ENCODE measurements at places on chromosomes 11 and 22.

DNA sequence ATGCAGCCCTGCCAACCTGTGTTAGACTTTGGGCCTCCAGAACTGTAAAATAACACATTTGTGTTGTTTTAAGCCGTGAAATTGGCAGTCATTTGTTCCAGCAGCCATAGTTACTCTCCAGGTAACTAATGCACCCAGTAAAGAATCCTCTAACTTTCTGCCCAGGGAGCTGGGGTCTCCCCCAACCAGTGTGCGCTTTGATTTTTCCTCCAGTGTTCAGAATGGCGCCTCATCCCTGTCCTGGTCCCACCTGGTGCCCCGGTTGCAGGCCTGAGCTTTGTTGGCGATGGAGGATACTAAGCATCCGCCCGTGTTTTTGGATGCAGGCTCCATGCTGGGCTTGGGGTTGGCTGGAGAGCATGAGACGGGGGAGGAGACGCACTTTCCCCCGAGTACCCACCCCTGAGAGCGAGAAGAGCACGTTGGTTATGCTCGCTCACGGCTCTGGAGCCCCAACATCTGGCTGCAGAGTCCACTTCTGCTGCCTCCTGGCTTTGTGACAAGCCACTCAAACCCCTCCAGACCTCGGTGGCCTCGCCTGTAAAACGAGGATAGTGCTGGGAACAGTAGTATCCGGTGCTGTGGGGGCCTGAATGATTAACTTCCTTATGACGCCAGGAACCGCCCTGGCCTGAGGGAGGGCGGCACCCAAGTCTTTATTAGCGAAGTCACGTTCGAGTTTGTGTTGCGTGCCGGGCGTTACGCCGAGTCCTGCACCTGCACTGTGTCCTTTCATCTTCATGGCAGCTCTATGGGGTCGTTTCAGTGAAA, 25.8 kb downstream of the MRGPRD start:
- no peak for DNase-seq

DNA sequence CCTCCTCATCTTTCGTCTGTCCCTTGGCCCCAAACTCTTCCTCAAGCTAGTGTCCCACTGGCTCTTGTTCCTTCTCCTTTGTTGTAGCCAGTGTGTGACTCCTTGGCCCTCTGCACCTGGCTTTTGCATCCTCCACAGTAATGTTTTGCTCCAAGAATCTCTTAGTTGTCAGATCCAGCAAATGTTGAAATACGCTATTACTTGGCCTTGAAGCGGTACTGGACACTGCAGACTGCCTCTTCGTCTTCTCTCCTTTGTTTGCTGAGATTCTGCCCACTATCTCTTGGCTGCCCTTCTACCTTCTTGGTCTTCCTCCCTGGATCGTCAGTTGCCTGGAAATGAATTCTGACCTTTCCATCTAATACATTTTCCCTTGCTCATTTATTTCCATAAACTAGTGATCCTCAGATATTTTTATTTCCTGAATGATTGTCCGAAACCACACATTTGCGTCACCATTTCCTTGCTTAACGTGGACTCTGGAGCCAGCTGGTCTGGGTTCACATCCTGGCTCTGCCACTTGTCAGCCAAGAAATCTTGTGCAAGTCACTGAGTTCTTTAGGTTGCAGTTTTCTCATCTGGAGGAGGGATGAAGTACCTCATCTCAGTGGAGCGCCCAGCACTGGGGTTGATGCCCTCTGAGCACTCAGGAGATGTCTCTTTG, 113.6 kb downstream of the LDLRAD3 start:
- DNase-seq: no peak

- DNase-seq: no peak
Observed at GRCh38 chr11:46493791-46494190, 100.0 kb downstream of the AMBRA1 start.

GRCh38 chr11:123525097-123525496, 95.0 kb downstream of the GRAMD1B start:
- no peak for DNase-seq

DNA sequence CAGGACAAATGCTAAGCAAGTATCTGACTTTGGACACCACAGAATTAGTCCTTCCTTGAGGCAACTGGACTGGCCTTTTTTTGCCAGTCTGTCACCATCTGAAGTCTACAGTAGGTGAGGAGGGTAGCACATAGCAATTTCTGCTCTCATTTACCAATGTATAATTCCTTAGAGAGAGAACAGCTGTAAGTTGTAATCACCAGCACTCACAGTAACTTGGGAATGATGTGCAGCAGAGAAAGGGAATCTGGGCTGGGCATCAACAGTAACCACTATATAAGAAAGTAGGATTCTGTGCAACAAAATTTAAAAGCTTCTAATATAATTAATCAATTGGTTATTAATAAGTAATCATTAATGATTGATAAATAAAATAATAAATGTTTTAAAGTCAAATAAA, 86.3 kb upstream of the FAT3 start:
- DNase-seq: no peak

DNA sequence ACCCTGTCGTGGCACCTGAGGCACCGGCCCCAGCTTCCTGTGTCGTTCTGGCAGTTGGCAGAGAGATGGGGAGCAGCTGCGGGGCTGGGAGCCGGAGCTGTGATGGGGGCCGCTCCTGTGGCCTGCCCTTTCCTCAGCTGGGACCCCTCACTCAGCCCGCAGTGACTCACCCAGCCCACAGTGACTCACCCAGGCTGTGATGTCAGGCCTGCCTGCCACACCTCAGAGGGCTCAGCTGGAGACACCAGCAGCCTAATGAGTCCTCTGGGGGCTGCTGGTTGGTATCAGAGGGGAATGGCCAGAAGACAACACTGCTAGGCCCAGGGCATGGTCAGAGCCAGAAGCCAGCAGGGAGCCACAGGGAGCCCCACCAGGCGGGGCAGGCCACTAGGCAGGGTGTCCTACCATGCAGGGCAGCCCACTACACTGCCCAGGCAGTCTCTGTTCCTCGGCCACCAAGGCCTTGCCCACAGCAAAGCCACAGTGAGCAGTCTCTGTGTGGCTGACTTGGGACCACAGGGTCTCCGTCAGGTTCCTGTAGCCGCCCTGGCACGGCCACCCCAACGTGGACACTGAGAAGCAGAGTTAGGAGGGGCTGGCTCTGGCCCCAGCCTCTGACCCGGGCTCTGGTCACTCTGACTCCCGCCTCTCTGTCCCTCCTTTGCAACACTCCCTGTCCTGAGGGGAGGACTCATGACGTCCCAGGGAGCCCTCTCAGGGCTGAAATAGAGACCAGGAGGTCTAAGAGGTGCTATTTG, 4.2 kb upstream of the FXYD2 start:
- DNase-seq: no peak

GRCh38 chr11:82038154-82038553, 695.5 kb downstream of the FAM181B start:
- no peak for DNase-seq

DNA sequence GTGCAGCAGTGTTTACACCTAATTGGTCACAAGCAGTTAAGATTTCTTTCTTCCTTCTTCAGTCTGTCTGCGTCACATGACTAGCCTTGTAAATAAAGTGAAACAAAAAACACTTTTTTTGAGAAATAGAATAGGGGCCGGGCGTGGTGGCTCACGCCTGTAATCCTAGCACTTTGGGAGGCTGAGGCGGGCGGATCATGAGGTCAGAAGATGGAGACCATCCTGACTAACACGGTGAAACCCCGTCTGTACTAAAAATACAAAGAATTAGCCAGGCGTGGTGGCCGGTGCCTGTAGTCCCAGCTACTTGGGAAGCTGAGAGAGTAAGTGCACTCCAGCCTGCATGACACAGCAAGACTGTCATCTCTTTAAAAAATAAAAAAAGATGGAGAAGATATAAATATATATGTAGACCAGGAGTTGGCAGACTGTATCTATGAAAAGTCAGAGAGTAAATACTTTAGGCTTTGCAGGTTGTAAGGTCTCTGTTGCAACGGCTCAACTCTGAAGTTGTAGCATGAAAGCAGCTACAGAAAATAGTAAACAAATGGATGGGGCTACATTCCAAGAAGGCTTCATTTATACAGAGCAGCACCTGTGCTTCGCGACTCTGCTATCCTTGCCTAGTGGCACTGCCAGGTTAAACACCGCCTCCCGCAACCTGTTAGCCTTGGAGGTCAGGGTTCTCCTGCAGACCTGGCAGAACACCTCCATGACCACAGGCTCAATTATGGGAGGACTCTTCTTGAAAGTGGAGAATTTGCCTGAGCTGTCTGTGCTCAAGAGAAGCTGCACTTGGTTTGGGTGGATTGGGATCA, 55.9 kb downstream of the PPP6R2 start:
- DNase-seq: no peak

DNA sequence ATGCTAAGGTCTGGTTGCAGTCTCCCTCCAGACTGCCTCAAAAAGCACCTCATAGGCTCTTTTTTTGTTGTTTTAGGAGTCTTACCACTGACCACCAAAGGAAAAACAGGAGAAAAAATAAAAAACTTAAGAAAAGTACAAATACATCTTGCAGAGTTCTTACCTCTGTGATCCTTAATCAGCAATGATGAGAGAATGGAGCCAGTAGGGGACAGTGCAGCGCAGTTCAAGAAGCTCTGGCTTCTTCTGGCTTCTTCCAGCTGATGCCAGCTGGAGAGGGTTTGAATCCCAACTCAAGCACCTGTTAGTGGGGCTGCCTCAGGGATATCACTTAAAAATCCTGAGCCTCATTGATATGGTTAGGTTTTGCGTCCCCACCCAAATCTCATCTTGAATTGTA, 223.3 kb upstream of the ISX start:
- DNase-seq: no peak

- DNase-seq: no peak
Observed at GRCh38 chr22:17951315-17951714, 73.0 kb downstream of the MICAL3 start.

- no peak for DNase-seq
Observed at GRCh38 chr11:76391021-76391420, 9.9 kb downstream of the GVQW3 start.

GRCh38 chr22:19578180-19579004, 54.2 kb upstream of the CLDN5 start:
- DNase-seq: no peak

DNA sequence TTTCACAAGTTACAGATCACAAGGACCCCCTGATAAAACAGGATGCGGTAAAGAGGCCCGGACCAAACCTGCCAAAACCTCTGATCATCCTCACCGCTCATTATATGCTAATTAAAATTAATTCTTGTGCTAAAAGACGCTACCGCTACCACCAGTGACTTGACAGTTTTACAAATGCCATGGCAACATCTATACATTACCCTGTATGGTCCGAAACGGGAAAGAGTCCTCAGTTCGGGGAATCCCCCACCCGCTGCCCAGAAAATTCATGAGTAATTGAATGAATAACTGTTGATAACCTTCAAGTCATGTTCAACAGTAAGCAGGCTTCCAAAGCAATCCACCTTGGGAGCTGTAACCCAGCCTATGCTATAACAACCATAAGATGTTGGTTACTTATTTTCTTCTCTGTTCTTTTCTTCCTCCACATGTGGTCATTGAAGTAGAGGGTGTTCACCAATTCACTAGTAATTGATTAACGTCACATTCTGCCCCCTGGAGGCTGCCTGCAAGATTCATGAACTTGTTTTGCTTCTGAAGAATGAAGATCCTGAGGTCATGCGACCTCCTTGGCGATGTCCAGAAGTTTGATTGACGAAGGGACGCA, 20.6 kb downstream of the APOBEC3H start:
- no peak for DNase-seq

- no peak for DNase-seq
Observed at GRCh38 chr22:42156598-42156997, 26.0 kb upstream of the CYP2D6 start.

- DNase-seq: no peak
Observed at GRCh38 chr11:134333946-134334345, 2.2 kb downstream of the GLB1L2 start.

DNA sequence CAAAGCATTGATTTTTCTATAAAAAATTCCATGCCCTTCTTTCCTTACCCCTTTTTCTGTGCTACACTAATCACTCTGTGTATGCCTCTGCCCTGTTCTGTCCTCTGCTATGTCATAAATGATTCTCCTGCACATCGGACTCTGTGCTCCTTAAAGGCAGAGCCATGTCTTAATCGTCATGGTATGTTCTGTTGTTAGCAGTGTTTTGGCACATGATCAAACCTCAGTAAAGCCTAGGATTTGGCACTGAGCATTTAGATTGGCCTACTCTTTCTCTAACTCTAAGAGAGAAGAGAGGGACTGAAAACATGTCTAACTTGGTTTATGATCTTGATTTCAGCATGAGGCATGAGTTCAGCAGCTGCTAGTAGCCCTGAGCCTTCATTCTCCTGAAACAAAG, 266.9 kb downstream of the AASDHPPT start:
- DNase-seq: no peak

DNA sequence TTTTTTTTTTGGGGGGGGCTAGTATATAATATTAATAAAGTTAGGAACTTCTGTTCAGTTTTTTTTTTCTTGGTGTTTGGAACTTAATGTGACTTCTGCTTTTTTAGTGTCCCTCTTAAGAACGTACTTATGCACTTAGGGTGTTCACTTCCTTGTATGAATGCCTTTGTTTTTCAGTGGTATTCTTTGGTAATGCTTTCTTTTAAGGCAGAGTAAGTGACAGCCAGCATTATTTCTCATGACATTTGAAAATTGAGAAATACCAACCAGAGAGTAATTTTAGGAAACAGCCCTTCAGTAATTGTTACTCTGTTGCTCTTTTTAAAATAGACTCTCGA, 2.4 kb downstream of the GRK3 start:
- DNase-seq: no peak

GRCh38 chr11:46801694-46802470, 44.2 kb downstream of the CKAP5 start:
- no peak for DNase-seq

Data from DMS 273 treated with DMSO at 0.1 percent for 48 hours (cell line).